Right lobe of liver (tissue), 6 donors: ENCODE measurements at places on chromosomes 1 and 21.

DNA sequence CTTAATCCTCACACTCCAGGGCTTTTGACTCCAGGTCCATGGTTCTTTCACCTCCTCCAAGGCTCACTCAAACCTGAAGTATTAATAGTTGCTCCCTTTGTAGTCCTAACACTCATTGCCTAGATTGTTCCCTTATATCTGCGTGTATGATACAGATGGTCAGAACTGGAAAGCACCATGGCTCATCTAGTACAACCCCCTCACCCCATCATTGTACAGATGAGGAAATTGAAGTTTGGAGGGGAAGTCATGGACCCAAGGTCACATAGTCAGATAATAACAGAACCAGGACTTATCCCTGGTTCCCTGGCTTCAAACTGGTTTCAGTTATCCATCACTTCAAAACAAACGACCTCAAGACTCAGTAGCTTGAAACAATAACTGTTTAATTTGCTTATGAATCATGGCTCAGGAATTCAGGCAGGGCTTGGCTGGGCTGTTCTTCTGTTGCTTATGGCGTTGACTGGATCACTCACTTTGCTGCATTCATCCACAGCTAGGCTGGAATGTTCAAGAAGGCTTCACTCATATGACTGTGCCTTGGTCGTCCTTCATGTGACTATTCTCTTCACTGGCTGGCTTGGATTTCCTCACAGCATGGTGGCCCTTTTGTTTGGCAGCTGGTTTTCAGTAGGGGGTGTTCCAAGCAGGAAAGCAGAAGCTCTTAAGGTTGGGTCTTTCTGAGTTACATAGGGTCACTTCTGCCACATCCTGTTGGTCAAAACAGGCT, 5.0 kb downstream of the NOS1AP start:
- DNase-seq = no peak

DNA sequence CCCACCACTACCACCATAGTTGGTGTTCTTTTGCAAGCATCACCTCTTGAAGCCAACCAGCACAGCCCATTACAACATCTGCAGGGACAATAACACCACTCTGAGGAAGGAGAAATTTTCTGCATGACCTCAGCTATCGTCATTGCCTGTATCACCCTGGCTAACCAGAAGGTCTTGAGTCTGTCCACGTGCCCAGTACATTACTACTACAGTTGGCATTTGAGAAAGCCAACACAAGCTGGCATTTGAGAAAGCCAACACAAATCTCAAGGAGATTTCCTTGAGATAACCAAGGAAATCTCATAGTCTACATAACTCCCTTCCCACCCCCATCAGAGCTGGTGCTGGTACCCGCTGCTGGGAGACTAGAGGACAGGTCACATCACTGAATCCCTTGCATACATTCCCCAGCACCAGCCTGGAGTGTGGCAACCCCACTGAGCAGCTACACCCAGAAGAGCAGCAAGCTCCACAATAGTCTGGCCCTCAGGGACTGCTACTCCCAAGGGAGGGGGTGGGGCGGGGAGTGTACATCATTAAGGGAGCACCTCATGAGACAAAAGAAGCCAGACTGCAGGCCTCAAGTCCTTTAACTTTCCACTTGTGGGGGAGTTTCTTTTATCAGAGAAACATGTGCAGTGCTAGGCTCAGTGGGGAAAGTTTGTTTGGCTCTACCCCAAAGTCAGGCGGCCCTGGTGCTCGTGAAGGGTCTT, 46.0 kb upstream of the GUCA2A start:
- DNase-seq = no peak

GRCh38 chr1:198649232-198649967, 10.6 kb downstream of the PTPRC start:
- DNase-seq = no peak

DNA sequence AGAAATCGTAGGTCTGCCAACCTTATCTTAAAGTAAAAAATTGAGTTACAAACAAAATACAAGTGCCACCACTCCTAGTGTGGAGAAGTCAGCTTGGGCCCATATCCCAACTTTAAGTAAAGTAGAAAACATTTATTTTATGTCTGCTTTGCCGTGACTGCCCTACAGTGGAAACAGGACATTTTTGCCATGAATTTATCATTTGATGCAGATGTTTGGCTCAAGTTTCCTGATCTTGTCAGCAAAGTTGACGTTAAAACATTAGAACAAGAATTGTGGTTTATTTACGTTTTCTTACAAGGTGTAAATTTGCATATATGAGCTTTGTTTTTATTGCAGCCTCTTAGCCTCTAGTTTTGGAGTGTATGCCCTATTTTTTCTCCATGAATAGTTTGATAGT, 17.1 kb upstream of the KCNJ15 start:
- DNase-seq = no peak

GRCh38 chr1:19240673-19241538, 10.4 kb downstream of the EMC1 start:
- peak; percentile 66 for DNase-seq

DNA sequence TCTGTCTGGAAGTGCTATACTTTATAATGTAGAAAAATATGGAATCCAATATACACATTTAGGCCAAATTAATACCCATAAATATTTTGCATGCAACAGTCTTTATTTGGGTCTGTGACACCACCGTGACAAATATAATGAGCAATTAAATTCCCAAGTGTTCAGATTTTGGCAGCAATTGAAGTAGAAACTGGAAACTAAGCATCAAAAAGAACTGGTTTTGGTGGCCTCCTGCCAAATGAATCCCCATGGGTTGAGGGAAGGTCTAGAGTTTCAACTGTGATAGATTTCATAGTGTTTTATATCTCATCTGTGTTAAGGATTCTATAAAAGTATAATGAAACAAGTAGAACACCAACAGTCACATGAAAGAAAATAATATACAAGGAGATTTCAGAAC, 88.4 kb downstream of the DPYD start:
- DNase-seq = no peak

DNA sequence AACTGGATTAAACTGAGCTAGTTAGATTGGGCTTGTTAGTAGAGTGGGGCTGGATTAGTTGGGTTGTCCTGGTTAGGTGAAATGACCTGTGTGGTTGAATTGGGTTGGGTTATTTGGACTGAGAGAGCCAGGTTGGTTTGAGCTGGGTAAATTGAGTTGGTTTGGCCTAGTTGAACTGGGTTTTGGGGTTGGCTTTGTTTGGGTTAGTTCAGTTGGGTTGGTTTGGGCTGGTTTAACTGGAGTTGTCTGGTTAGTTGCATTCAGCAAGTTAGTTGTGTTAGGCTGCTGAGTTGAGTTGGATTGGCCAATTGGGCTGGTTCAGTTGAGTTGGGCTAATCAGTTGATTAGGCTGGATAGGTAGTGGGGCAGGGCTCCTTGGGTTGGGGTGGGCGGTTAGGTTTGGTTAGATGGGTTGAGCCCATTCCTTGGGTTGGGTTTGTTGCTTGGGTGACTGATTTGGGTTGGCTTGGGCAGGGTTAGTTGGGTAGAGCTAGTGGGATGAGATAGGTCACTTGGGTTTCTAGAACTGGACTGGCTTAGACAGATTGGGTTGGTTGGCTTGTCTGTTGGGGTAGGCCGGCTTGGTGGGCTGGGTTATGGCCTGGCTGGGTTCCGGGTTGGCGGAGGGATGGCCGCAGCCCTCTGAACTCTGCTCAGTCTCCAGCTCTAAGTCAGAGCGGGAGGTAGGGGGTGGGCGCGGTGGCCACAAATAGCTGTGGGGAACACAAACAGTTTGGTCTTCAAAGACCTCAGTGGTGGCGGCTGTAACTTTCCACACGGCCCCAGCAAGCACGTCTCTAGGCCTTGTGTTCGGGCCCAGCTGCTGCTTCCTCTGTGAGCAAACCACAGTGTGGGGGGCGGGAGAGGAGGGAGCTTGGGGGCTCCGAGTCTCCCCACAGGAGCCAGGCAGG, 67.2 kb upstream of the RUNX3 start:
- DNase-seq = no peak
